Right lung (tissue), 10 donors: ENCODE measurements at places on chromosomes 4 and X. TPM values are rescaled to one million over a fixed set of nuclear protein-coding genes. Genes with fewer than 3 reads are reported as not detected.

The ETDA gene
- polyA plus RNA-seq, result 0.33 TPM

The RIBC1 gene
- polyA plus RNA-seq, result 6.2 TPM

The CCNA2 gene
- polyA plus RNA-seq, result 75.7 TPM

The SPARCL1 gene
- polyA plus RNA-seq, result 433 TPM

The NR3C2 gene
- 12.9 TPM for polyA plus RNA-seq

The CT45A10 gene
- 8.5 TPM for polyA plus RNA-seq

The PCDH7 gene
- polyA plus RNA-seq, result 44.2 TPM

The SSX4B gene
- polyA plus RNA-seq, result not detected

The SH2D1A gene
- polyA plus RNA-seq, result 0.95 TPM

GRCh38 chr4:125421547-125421946 is 106.8 kb downstream of the FAT4 start:
- DNase-seq, result no peak

DNA sequence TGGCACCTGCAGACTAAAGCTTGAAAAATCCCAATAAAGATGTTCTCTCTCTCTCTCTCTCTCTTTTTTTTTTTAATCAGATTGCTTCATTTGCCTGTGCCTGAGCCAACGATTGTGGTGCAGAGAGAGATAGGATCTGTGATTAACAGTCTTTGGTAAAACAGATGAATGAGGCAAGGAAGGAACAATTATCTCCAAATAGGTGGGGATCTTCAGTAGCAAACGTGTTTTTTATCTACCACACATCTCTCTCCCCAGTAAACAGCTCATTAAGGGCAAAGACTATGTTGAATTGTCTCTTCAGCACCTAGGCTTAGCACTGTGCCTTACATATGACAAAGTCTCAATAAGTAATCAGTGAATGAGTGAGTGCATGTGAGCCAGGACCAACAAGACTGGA is 96.3 kb downstream of the SMIM20 start:
- no peak for DNase-seq

- DNase-seq, result no peak
These were observed 14.7 kb upstream of the RBMXL3 start for GRCh38 chrX:115174548-115174947.

DNA sequence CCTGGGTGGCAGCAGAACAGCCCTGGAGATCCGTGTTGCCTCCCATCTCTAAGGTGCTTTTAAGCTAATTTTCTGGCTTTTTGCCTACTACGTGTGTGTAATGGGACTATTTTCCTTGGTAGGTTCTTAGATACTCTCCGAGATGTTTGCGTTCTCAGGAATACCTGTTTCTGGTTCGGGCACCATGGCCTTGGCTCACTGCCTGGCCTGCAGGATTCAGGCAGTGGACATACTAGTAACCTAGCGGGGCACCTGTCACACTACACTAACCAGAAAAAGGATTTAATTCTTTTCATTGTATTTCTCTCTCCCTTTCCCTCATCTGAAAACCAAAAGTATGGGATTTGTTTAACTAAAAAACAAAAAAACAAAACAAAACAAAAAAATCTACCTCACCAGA is 29.2 kb downstream of the FHIP1A start:
- no peak for DNase-seq

GRCh38 chrX:98490670-98491069 is 1607.0 kb downstream of the RPA4 start:
- DNase-seq, result no peak

DNA sequence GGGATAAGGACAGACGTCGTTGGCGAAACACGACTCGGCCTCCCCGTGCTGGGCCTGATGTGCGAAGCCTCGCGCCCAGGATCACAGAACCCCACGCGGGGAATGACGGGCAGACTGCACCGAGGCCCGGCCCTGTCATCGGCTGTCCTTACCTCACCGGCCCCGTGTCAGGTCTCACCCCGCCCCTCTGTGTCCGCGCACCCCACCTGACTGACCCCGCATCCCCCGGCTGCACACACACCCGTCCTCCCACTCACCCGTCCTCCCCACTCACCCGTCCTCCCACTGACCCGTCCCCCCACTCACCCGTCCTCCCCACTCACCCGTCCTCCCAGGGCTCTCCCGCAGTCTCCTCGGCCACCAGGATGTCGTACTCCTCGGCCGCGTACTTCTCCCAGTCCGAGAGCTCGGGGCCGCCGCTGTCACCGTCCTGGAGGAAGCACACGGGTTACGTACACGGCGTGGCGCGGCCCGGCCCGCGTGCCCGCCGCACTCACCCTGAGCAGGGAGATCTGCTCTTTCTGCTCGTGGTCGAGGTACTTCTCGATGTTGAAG is 19.8 kb upstream of the GTPBP6 start:
- DNase-seq, result no peak

- no peak for DNase-seq
These were observed 37.1 kb downstream of the EFHC2 start for GRCh38 chrX:44306356-44306755.

DNA sequence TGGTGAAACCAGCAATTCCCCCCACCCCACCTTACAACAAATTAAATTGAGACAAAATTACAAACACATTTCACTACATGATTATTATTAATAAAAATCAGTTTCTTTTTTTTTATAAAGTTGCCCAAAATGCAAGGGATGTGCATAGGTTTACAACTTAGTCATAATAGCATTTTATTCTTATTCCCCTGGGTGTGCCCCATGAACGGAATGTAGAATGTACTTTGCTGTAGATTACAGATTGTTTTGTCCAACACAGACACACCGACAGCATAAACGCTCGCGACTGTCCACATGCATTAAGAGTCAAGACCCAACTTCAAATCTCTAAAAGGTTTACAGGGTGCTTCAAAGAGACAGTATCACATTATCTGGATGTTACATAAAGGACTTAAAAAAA is 72.3 kb downstream of the NYX start:
- no peak for DNase-seq
